ENCODE measurements at places on chromosomes 16 and 17. TPM values are rescaled to one million over a fixed set of nuclear protein-coding genes. Genes with fewer than 3 reads are reported as not detected.

DNA sequence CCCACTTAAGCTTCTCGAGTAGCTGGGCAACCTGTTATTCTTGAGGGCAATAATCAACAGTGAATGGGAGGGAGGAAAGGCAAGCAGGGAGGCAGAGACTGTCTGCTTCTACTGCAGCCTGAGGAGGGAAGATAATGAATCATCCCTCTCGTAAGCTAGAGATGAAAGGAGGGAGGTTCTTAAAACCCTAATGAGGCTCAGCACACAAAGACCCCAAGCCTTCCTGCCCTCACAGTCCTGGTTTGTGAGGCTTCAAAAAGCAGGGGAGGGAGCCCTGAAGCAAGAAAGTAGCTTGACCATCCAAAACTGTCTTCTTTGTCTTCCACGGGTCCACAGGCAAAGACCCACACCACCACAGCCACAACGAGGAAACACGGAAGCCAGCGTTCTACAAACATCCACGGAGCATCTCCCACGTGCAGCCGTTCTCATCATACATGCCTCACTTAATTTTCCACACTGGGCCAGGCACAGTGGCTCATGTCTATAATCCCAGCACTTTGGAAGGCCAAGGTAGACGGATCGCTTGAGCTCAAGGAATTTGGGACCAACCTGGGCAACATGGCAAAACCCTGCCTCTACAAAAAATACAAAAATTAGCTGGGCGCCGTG, 1.8 kb downstream of the PIK3R5 start:
- DNase-seq: no peak

DNA sequence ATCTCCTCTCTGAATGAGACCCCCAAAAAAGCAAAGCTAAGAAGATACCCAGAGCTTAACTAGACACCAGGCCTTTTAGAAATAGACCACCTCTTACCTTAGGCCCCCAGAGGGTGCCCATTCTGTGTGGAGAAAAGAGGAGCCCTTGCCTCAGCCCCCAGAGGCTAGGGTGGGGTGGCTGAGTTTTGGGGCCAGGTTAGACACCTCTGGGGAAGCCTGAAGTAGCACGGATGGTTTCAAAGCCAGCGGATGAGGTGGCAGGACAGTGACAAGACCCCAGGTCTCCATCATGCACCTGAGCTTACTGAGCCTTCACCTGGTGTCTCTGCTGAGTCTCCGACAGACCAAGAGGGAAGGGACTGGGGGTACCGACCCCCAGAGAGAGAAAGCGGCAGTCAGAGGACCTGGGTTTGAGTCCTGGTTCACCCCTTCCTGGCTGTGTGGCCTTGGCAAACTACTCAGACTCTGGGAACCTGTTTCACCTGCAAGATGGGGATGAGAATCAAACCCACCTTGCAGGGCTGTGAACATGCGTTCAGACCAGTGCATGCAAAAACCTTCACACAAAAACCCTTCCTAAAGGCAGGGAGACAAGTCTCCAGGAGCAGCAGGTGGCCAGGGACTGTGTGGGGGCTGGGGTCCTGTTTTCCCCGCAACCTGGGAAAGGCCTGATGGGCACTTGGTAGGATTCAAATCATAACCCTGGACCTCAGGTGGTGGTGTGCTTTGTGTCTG, 7.7 kb downstream of the SCGB1C2 start:
- no peak for DNase-seq

DNA sequence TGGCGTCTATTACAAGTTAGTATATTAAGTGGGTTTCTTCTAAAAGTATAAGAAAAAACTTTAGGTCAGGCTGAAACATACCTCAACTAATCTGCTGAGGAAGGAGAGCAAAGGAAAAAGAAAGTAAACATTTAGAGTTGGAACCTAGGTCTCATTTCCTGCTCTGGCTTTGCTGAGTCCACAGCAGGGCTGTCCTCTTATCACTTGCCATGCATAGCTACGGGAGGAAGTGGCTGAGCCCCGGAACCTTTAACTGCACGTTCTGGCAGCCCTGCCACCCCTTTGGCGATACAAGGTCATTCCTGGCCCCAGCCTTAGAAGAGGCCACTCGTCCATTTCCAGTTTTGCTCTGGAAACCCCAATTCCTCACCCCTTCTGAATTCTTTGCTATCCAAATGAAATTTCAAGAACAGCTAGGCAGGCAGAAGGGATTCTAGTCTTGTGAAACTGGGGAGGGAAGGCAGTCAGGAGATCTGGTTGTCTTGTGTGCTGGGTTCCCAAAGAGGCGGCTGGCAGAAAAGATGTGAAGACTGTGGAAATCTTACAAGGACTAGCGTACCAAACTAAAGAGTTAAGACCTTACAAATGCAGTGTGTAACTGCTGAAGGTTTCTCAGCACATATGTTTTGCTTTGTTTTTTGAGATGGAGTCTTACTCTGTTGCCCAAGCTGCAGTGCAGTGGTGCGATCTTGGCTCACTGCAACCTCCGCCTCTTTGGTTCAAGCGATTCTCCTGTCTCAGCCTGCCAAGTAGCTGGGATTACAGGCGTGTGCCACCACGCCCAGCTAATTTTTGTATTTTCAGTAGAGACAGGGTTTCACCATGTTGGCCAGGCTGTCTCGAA, 19.1 kb downstream of the WIPI1 start:
- DNase-seq: no peak

The RAP1GAP2 gene
- total RNA-seq: 1.9 TPM

DNA sequence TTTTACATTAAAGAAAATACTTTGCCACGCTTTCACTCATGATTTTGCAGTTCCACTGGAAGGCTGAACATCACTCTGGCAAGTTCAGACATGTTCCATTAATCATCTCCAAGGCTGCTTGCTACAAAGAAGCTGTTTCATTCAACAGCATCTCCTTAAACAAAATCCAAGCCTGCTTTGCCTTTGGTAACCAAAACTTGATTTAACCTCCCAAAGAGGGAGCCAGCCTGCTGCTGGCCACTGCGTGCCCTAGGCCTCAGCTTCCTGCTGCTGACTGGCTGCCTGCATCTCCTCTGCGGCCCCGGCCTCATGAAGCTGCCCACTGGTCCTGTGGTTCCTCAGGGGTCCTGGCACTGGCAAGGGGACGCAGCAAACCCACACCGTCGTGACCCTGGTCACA, 31.8 kb downstream of the ANKRD11 start:
- DNase-seq: no peak

The CIBAR2 gene
- not detected for total RNA-seq

The CHST4 gene
- 3.9 TPM for total RNA-seq

GRCh38 chr16:7272567-7273158, 60.0 kb upstream of the RBFOX1 start:
- DNase-seq: no peak

The MPP3 gene
- total RNA-seq: 2.0 TPM

DNA sequence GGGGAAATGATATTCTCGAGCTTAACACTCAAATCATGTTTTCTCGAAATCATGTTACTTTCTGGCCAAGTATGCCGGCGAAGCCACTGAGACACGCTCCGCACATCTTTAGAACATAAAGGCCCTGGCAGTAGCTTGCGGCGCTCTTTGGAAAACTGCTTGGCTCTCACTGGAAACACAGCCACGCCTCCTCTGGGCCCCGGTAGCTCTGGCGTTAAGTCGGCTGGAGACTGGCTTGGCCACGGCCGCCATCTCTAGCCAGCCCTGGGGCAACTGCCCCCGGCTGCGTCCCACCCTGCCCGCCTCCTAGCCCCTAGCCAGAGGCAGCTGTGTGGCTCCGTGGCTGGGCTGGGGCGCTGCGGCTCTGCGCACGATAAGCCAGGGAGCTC, 9.2 kb upstream of the BAIAP2 start:
- no peak for DNase-seq

GRCh38 chr16:70644763-70645597, 1.4 kb upstream of the IL34 start:
- no peak for DNase-seq

DNA sequence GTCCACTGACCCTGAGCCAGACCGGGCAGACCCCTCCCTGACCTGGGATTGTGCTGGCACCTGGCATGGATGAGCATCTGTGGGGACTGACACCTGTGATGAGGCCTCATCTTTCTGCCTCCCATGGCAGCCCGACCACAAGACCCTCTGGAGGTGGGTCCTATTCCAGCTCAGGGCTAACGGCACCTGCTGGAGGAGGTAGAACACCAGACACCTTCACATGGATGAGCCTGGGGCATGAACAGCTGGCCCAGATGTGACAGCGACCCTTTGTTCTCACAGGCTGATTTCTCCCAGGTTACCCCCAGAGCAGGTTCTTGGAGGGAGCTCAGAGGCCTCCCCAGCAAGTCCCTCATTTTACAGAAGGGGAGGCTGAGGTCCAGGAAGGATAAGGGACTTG, 46.4 kb upstream of the PIK3R6 start:
- DNase-seq: no peak

The NPIPB4 gene
- 58.3 TPM for total RNA-seq

The KRT20 gene
- 0.40 TPM for total RNA-seq

DNA sequence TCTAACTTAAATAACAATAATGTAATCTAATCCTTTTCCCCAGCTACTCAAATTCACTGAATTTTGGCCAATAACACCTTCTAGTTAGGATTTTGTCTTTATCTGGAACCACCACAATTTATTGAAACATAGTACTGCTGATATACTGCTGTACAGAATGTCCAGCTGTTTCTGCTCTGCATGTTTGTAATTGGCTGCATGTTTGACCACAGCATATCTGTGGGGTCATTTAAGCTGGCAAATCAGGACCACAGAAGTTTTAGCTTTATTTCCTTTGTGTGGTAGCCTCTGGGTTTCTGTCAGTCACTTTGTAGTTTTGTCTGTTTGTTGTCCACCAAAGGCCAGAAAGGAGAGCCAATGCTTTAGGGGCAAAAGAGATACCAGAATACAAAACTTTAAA, 22.2 kb upstream of the RAB11FIP4 start:
- no peak for DNase-seq

The UBE2G1 gene
- 37.8 TPM for total RNA-seq

DNA sequence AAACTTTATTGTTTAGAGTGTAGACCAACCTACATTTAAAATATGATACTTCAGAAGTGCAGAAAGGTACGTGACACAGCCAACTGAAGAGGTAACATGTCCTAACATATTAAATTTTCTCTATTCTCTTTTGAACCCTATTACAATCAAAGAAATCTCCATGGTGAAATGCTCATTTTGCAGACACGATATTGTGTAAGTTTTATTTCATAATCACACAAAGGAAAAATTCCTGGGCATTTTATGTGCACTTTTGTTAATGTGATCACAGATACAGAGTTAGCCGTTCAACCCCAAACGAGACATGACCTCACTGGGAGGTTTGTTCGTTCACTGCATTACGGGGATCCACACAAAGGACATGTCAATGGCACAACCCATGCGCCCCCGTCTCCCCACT, 21.8 kb downstream of the KCNJ16 start:
- DNase-seq: no peak

The TEKT5 gene
- 2.1 TPM for total RNA-seq

DNA sequence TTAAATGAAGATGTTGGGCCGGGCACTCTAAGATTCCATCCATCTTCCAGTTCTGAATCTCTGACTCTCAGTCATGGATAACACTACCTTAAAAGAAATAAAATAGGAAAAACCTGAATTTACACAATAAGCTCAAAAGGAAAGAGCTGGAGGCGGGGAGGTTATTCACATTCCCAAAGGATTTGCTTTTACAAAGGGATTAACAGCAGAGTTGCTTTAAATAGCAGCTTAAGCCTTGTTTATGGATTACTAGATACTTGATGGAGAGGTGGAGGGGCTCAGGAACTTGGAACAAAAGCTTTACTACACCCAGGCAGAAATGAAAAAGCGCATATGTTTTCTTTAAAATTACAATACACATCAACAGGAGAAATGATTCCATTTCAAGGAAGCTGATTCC, 84.5 kb downstream of the XYLT1 start:
- DNase-seq: no peak

DNA sequence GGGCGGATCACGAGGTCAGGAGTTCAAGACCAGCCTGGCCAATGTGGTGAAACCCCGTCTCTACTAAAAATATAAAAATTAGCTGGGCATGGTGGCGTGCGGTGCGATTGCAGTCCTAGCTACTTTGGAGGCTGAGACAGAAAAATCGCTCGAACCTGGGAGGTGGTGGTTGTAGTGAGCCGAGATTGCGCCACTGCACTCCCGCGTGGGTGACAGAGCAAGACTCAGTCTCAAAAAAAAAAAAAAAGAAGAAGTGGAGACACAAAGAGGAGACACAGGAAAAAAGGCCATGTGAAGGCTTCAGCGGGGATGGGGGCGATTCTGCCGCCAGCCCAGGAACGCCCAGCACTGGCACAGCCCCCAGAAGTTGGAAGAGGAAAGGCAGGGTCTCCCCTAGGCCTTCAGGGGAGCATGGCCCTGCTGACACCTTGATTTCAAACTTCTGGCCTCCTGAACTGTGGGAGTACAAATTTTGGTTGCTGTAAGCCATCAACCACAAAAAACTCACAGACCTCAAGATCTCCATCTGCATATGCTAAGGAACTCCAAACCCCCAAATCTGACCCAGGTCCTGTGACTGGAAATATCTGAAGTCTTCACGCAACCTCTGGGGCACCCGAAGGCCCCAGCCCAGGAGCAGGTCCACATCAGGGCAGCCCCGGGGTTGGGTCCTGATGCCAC, 7.0 kb downstream of the SGSH start:
- DNase-seq: no peak

- no peak for DNase-seq
Measured at GRCh38 chr16:57179215-57179828, 6.5 kb downstream of the PSME3IP1 start.

DNA sequence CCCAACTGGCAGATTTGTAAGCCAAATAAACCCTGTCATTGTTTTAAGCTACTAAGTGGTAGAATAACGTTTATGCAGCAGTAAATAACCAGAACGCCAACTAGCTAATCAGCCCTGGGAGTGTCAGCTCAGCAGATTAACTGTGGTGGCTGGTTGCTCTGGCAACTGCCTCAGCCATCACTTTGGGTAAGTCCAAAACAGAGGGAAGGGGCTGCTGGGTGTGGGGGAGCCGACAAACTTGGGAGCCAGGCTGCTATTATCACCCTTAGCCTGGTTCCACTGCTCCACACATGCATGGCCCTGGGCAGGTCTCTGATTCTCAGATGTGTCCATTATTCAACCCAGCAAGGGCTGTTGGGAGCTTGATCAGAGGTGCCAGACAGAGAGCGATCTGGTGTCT, 22.2 kb upstream of the RHOT1 start:
- DNase-seq: no peak

GRCh38 chr16:58510776-58511628, 4.3 kb upstream of the SETD6 start:
- DNase-seq: no peak

DNA sequence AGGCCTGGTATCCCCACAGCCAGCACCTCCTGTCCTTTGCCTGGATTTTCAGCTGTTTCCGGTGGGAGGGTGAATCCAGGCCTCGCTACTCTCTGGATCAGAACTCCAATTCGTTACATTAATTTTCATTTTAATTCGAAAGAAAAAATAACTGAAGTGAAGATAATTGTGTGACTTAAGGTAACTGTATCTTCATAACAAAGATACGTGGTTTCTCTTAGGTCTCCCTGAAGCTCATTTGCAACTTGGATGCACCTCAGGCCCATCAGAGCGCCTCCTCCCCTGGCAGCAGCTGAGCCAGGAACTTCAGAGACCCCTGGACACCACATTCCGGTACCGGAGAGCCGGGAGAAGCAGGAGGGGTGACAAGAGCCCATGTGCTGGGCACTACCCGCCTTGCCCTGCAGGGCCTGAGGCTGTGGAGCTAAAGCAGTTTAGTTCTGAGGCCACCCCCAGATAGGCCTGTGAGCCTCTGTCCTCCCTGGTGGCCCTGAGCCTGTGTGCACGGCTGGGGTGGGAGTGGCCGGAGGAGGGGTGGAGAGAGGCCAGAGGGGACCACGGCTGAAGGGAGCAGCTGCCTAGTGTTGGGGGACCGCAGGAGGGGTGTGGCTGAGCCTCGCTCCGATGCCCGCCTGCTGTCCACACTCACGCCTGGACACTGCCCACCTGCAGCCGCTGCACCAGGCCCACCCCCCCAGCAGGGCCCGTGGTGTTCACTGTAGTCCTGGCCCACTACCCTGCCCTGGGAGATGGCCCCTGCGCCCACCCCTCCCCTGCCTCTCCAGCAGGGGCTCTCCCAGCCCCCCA, 11.4 kb upstream of the DUS1L start:
- DNase-seq: no peak
